ENCODE measurements at places on chromosomes 1 and 21. TPM values are rescaled to one million over a fixed set of nuclear protein-coding genes. Genes with fewer than 3 reads are reported as not detected.

Gene ARMH1
- total RNA-seq = not detected

Gene SOX13
- 30.9 TPM for total RNA-seq

Gene VHLL
- total RNA-seq = not detected

Gene EFNA3
- total RNA-seq = 1.4 TPM

Gene KLHL20
- 35.5 TPM for total RNA-seq

Gene CIART
- total RNA-seq = 15.3 TPM

Gene LCE1E
- total RNA-seq = not detected

DNA sequence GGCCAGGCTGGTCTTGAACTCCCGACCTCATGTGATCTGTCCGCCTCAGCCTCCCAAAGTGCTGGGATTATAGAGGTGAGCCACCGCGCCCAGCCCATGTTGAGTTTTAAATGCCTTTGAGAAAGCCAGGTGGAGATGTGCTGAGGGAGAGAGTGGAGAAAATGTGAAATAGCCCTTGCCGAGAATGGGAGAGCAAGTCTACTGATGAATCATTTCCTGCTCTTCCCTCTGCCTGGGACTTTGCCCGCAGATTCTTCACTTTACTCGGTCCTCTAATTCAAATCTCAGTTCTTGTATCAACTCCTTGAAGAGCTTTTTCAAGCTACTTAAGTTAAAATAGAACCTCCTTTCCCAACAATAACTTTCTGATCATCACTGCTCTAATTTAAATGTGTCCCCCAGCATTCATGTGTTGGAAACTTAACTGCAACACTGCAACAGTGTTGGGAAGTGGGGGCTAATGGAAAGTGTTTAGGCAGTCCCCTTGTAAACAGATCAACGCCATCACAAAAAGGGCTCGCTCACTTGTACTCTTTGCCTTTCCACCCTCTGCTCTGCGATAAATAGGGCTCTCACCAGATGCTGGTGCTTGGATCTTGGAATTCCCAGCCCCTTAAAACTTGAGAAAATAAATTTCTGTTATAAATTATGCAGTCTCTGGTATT, 27.8 kb downstream of the OSBPL9 start:
- DNase-seq = peak; percentile 75

- no peak for DNase-seq
Measured at GRCh38 chr1:16677552-16678431, 11.0 kb upstream of the RNU1-3 start.

DNA sequence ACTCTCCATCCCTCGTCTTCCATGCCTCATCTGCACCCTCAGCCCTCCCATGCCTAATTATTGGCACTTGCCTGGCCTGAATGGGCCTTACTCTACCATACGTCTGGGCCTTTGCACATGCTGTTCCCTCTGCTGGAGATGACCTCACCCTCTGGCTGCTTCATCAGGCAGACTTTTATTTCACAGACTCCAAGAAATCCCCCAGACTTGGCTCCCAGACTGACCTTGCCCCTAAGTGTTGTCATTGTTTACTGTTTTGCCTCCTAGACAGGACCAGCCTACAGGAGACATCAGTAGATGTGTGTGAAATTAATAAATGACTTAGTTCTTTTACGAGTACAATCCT, 5.2 kb upstream of the AHDC1 start:
- no peak for DNase-seq

GRCh38 chr1:59027177-59027576, 243.3 kb upstream of the JUN start:
- DNase-seq = no peak

All from sigmoid colon (tissue), 7 donors.